ENCODE measurements at places on chromosomes 5 and 9.
A peak's percentile ranks its signal among the peaks of the same experiment; 100 is the strongest.

- DNase-seq = no peak
These were observed 9.0 kb downstream of the PRRC2B start for GRCh38 chr9:131402738-131403492.

DNA sequence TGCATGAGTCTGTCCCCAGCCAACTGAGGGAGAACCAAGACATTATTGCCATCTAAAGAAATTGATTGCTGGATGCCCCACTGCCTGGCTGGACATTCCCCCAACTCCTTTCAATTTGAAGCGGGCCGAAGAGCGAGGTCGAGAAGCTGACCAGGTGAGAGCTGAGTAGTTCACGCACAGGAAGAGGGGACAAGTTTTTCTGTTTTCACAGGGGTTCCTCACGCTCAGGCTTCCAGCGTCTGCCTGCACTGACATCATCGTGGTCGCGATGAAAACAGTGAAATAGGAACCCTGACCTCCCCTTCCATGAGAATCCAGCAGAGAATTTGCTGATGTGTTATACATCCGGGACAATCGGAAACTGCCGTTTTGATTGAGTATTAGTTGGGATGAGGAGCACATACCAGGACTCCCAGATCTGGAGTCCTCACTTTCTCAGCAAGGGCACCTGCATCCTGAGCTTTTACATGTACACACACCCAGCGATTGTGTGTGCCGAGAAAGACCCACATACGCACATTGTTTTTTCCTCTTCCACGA is 3.1 kb upstream of the DMRT3 start:
- DNase-seq = no peak

GRCh38 chr5:160905285-160905684 is 53.3 kb upstream of the ATP10B start:
- DNase-seq = no peak

DNA sequence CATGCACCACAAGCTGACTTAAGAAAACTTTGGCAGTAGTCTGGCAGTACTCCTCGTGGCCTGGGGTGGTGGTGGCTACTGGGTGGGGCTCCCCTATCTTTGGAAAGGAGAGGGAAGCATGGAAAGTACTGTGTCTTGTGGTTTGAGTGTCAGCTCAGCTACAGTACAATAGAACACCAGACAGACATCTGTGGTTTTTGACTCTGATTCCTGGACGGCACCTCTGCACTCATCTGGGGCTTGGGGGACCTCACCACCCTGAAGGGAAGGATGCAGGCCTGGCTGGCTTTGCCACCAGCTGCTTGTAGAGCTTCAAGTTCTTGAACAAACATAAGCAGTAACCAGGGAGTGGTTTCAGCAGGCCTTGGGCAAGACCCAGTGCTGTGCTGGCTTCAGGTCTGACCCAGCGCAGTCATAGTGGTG is 40.6 kb downstream of the TNFSF8 start:
- DNase-seq = no peak

- DNase-seq = peak; percentile 55
These were observed 1.1 kb downstream of the SLC27A4 start for GRCh38 chr9:128341435-128341849.

DNA sequence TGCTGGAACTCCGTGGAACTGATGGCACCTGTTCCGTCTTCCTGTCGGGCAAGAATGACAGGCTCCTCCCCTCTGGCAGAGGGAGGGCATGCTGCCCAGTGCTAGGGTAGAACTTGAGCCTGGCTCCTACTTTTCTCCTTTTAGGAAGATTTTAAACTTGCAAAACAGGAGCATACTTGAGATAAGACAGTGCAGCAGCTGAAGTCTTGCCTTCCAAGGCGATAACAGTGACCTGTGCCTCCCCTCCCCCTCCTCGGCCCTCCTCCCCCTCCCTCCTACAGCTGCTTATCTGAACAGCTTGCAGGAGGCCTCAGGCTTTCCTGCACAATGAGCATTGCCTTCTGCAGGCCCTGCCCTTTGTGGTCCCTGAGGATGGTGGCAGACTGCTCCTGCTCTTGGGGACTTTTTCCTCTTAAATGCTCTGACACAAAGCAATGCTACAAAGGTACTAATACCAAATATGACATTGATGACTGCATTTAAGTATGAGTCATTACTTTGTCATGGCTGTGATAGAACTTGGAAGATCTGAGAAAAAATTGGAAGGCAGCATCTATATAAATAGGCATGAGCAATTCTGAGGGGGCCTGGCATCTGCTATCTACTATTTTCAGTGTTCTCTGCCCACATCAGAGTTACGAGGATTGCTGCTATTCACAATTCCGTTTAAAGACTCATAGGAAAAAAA is 2.0 kb downstream of the GADD45G start:
- DNase-seq = no peak

DNA sequence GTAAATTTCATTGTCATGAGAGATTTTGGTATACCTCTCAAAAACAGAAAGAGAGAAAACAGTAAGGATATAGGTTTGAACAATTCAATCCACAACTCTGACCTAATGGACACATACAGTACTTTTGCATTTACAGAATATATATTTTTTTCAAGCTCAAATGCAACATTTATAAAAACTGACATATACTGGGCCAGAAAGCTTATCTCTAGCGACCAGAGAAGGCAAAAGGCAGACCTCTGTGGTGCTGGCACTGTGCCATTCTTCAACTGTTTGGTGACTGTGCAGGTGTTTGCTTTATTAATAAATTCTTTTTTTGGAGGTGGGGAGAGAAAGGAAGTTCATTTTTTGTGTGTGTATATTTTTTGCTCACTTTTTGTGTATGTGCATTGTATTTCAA is 6.0 kb upstream of the PLAC8L1 start:
- DNase-seq = no peak

DNA sequence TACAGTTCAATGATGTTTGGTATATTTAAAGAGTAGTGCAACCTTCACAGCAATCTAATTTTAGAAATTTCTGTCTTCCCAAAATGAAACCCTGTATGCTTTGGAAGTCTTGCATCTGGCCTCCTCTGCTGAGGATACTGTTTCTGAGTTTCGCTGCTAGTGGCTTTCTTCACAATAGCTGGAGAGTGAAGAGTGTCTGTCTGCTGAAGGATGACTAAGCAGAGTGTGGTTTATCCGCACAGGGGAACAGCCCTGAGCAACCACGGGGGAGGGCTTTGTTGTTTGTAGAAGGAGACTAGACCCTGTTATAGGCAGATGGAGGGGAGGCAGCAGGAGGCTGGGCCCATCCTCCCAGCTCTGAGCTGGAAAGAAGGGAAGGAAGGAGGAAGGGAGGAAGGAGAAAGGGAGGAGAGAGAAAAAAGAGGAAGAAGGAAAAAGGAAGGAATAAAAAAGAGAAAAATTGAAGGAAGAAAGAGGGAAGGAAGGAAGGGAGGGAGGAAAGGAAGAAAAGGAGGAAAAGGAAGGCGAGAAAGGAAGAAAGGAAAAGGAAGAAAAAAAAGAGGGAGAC is 10.5 kb upstream of the IRX2 start:
- DNase-seq = no peak

GRCh38 chr5:151345808-151346478 is 1.4 kb downstream of the SLC36A2 start:
- DNase-seq = no peak

GRCh38 chr5:98307811-98308210 is 465.7 kb upstream of the RGMB start:
- DNase-seq = no peak

DNA sequence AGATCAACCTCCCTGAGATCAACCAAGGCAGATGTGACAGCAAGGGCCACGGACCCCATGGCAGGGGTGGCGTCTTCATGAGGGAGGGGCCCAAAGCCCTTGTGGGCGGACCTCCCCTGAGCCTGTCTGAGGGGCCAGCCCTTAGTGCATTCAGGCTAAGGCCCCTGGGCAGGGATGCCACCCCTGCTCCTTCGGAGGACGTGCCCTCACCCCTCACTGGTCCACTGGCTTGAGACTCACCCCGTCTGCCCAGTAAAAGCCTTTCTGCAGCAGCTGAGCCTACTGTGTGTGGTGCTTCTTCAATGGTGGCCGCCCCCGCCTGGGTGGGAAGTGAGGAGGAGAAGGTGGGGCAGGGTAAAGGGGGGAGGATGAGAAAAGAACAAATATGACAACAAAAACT is 8.3 kb downstream of the GPX3 start:
- no peak for DNase-seq

DNA sequence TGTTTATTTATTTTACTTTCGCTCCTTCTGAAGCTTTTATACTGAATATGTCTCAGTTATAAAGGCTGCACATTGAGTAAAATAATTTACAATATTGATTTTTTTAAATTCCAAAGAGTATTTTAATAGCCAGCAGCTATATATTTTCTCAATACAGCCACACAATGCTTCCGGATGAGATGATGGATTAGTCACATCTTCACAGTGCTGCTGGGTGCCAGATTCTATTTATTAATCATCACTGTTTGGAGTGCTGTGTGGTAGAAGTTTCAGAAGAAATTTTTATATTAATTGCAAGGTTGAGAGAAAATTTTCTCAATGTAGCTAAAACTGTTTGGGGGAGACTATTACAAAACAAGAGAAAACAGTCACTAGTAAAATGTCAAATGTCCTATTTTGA is 989.8 kb downstream of the TLE4 start:
- no peak for DNase-seq

DNA sequence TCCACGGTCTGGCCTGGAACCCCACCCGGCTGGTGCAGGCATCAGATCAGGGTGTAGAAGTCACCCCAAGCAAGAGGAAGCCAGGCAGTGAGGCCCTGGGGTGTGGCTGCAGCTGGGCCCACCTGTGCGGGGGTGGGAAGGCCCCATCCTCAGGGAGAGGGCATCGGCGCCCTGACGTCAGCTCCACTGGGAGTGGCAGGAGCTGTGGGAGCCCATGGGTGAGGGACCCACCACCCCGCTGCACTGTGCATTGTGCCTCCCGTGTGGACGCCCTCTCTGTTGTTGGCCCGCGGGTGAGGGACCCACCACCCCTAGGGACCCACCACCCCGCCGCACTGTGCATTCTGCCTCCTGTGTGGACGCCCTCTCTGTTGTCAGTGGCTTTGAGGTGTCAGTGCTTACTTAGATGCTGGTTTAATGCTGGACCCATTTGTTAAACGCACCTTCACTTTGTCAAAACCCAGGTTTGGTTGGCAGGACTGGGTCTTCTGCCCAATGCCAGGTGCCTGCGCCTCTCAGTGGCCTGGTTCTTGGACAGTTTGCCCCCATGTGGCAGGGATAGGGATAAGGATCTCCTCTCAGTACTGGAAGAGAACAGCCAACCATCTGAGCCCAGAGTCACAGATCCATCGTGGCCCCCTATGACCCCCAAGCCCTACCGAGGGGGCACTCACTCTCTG is 6.9 kb upstream of the EXOC3 start:
- DNase-seq = no peak

DNA sequence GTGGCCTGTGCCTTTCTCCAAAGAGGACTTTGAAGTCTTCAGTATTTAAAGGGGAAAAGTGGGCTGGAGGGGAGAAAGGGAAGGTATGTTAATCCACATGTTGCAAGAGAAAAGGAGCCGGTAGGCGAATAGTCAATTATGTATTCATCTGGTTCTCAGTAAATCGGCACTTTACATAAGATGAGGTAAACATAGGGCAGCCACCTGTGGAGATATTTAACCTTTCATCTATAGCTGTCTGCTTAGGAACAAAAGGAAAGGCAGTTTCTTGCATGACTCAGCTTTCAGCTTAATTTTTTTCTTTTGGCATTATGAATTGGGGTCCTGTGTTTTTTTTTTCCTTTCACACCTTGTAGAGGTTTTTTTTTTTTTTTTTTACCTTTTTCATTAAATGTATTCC is 42.2 kb downstream of the FGD3 start:
- DNase-seq = no peak

DNA sequence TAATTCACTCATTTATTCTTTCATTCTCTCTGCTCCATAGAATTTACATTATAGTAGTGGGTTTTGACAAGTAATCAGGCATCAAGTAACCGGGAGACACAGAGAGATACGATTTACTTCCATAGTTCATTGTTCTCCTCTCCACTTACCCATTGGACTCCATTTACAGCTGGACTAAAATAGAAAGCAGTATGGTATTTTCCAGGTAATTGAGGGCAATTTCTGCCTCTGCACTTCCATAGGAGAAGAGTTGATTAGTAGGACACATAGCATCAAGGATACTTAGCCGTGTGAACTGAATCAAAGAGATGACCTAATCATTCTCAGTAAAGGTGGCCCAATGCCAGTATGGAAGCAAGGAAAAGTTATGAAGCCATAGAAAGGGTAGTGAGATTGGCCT is 244.4 kb downstream of the COX7C start:
- DNase-seq = no peak

- DNase-seq = no peak
These were observed 12.8 kb upstream of the TEX48 start for GRCh38 chr9:114694719-114695269.

DNA sequence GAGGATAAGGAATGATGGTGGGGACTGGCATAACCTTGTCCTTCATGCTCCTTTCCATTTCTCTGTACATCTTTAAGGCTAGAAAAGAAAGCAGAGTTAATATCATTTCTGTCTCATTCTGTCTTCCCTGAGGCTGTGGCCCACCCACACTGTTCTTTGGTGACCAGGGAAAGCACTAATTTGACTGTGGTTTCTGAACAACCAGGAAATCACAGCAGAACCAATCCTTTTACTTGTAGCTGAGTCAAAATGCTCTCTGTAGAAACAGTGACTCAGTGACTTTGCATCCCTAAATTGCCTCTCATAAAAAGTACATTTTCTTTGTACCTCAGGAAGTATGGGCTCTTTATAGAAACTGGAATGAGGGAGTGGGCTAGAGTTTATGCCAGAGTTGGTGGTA is 28.1 kb downstream of the IL33 start:
- DNase-seq = no peak

- DNase-seq = no peak
These were observed 106.0 kb upstream of the PTPN3 start for GRCh38 chr9:109604131-109604530.

GRCh38 chr5:78677777-78678668 is 29.5 kb upstream of the LHFPL2 start:
- DNase-seq = no peak

DNA sequence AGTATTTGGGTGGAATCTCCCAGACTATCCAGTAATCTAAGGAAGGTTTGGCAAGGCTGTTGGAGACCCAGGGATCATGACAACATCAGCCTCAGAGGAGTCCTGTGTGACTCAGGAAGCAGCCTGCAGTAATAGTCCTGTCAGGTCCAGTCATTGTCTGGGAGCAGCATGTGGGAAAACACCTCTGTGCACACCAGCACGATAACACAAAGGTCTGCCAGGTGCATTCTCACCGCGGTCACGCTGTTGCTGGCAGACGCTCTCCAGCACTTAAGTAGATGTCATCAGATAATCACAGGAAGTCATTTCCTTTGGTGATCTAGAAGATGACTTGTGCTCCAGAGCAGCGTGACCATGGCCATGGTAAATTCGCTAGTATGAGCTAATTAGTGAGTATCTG is 99.2 kb upstream of the IQGAP2 start:
- no peak for DNase-seq

DNA sequence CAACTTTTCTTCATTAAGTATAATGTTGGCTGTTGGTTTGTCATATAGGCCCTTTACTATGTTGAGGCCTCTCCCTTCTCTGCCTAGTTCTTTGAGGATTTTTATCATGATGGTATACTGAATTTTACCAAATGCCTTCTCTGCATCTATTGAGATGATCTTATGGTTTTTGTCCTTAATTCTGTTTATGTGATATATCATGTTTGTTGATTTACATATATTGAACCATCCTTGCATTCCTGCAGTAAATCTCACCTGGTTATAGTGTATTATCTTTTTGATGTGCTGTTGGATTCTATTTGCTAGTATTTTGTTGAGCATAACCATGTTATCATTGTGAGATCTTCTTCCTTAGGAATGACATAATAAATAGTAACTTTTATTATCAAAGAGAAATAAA is 362.9 kb downstream of the CCDC171 start:
- DNase-seq = no peak

- no peak for DNase-seq
These were observed 125.2 kb downstream of the SEMA6A start for GRCh38 chr5:116449458-116449857.
